ENCODE measurements at places on chromosomes 7 and 10.

DNA sequence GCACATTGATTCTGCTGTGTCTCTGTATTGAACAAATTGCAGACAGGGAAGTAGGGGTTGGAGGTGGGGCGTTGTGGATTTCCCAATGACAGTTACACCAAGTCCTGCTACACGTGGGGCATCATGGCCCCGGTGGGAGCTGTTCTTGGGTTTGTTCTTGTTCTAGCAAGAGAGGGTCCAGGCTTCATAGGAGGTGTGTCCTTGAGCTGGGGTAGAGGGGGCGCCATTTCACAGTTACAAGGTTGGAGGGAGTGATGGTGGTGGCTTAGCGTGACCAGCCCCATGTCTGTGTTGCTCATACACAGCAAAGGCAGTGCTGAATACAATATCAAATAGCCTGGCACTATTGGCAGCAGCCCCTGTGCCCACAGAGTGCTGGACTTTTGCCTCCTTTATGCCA, 15.7 kb downstream of the SH2D4B start:
- DNase-seq, result no peak

DNA sequence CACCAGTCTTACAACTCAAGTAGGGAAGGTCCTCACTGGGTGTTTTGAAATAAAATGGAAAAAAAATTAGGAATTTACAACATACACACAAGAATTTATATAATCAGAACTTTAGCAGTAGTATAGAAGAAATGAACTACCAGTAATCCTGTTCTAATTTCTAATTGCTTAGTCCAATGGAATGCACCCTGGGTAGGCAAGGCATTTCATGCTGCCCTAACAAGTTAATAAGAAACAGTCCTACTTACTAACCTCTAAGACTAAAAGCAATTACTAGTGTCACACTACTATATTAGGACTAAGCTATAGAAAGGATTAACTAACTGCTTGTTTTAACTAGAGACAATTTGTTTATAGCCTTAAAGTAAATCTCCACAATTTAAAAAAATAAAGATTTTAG, 158.1 kb downstream of the BTAF1 start:
- no peak for DNase-seq

GRCh38 chr10:86017841-86018734, 348.5 kb downstream of the GRID1 start:
- no peak for DNase-seq

DNA sequence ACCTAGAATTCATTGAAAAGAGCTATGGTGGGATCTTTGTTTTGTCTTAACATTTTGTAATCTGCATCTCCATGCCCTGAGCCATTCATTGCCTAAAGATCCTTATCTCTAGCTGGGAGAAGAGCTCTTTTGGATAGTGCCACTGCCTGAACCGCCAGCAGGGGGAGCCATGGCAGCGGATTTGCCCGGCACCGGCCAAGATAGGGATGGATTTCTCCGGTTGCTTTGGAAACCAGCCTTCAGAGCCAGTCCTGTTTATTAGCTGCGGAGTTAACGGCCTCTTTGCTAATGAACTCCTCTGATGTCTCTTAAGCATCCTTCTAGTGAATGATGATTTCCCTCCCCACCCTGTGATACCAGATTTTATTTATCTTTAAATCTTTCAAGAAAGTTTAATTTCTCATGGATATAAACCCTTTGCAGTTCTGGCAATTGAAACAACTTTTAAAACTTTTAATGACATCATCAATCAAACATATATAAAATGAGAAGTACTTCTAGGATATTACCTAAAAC, 58.2 kb upstream of the LYZL2 start:
- DNase-seq, result peak; percentile 55

DNA sequence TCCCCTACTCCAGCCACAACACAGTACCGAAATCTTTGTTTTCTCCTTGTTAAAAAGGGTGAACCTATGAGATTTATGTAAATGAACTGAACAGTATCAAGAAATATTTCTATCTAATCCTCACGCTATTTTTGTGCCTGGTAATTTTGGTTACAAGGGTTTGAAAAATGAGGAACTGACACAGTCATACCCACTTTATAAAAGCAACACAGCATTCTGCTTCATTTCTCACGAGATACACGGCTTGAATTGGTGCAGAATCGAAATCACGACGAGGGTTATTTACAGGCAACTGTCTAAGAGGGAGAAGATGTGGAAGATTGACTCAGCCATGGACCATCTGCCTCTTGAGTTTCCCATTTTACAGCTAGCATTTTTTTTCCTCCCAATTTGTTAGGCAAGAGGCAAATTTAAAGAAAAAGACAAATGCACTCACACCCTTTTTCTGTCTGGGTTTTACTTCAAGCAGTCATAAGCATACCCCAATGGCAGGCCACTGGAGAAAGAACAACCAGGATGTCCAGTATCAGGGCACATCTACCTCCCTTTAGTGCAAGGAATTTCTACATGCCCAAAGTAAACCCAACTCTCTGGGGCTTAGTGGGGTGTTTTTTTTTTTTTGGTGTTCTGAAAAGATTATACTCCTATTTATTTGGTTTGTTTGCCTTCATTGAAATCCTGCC, 108.1 kb downstream of the ITGB8 start:
- no peak for DNase-seq

- no peak for DNase-seq
Observed at GRCh38 chr7:5497295-5498103, 73.9 kb upstream of the TNRC18 start.

GRCh38 chr7:144027070-144027469, 21.7 kb upstream of the OR2A5 start:
- DNase-seq, result peak; percentile 22

- DNase-seq, result no peak
Observed at GRCh38 chr10:61981460-61981859, 80.0 kb downstream of the ARID5B start.

- no peak for DNase-seq
Observed at GRCh38 chr10:117240621-117241529, at the start of gene SLC18A2. Gene SLC18A2 (plus strand): TSS chr10:117241114. CDS start chr10:117241694, 580 bp downstream.
